EH (cell line): ENCODE measurements at places on chromosomes 2 and 18.

DNA sequence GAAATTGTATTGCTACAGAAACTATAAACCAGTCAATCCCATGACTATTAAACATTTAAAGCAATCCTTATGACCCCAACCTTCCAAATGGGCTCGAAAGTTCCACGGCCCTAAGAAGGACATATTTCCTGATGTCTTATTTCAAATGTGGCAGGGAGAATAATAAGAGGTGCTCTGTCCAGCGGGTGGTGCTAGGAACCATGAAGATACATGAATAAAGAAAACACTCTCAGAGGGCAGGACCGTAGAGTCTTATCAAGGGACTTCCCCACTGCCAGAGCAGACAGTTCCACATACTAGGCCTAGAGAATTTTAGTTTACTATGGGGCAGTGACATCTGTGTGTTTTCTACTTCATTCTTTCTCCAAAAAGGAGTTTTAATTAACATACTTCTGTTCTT lies 187.1 kb upstream of the PIK3C3 start:
- peak; percentile 40 for DNase-seq

GRCh38 chr2:152134488-152135280 lies 35.8 kb upstream of the CACNB4 start:
- DNase-seq: peak; percentile 19

DNA sequence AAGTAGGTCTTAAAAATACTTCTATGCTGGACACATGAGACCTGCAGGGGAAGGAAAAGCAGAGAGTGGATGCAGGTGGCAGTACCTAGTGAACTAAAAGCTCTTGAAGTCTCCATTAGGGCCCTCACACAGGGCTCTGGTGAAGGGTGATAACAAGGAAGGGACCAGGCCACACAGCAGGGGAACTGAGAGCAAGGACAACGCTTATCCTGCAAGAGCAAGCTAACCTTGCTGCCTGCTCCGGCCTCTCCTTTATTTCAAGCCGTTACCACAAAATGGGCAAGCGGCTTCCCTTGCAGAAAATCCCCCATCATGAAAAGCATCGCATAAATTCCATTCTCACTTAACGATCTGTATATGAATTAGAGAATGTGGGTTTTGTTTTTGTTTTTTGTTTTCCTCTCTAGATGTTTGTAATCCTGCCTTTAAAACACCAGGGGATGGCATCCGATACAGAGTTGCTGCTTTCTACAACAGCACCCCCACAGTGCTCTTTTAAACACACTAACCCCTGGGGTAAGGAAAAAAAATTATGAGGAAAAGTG lies 64.5 kb downstream of the CACNB4 start:
- no peak for DNase-seq

DNA sequence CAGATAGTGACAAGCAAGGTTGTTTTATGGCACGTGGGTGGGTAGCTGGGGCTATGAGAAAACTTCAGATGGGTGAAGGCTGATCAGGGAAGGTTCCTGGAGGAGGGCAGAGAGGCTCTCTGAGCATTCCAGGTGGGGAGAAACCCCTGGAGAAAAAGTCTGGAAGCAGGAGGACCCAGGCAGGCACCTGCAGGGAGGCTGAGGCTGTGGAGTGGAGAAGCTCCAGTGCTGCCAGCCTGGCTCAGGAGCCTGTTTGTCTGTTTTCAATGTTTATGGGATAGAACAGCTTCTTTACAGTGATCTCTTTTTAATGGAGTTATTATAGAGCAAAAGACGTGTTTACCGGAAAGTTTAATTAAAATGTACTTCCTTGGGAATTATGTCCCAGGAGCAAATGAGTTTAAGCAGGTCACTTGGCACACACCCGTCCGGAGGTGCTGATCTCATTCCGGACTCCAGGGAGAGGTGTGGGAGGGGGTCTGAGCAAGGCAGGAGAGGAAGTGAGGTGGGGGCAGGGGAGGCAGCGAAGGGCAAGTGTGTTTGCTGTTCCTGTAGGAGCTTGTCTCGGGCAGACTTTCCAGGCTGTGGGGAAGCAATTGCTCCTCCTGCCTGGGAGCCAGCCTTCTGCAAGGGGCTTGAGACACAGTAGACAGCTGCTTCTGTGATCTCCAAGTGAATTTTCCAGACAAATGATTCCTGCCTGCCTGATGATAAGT lies 239.5 kb downstream of the MYCN start:
- DNase-seq: no peak

- DNase-seq: peak; percentile 87
Observed at GRCh38 chr2:46669996-46670793, 190.8 kb downstream of the TMEM247 start.

DNA sequence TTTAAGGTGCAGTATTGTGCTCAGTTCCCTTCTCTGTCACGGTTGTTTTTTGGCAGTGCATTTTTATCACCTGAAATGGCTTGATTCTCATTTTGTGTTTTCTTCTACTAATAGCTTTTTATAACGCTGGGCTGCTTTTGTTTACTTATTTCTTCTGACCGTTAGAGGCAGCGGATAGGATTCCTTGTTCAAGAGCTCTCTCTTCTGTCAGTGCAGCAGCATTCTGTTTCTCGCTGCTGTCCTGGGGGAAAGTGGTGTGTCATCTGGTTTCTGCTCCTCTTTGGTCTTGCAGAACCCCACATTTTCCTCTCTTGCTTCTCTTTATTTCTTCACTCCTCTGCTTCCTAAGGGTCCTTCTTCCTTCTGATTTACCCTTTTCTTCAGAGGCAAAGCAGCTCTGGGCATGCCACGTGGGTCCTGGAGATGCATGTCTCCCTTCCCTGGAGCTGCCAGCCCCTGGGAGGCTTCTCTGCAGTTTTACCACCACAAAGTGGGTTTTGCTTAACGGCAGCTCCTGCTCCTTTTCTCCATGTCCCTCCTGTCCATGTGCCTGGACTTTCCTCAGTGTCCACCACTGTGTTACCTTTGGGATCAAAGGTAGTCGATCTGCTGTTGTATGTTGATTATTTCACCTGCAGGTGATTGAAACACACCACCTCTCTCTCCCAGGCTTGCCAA lies 47.3 kb upstream of the SNTG2 start:
- no peak for DNase-seq

GRCh38 chr2:1864301-1864980 lies 120.1 kb upstream of the PXDN start:
- no peak for DNase-seq

GRCh38 chr2:25177211-25177611 lies 8.8 kb upstream of the POMC start:
- no peak for DNase-seq

- DNase-seq: no peak
Observed at GRCh38 chr2:114683251-114683650, 240.8 kb downstream of the DPP10 start.

DNA sequence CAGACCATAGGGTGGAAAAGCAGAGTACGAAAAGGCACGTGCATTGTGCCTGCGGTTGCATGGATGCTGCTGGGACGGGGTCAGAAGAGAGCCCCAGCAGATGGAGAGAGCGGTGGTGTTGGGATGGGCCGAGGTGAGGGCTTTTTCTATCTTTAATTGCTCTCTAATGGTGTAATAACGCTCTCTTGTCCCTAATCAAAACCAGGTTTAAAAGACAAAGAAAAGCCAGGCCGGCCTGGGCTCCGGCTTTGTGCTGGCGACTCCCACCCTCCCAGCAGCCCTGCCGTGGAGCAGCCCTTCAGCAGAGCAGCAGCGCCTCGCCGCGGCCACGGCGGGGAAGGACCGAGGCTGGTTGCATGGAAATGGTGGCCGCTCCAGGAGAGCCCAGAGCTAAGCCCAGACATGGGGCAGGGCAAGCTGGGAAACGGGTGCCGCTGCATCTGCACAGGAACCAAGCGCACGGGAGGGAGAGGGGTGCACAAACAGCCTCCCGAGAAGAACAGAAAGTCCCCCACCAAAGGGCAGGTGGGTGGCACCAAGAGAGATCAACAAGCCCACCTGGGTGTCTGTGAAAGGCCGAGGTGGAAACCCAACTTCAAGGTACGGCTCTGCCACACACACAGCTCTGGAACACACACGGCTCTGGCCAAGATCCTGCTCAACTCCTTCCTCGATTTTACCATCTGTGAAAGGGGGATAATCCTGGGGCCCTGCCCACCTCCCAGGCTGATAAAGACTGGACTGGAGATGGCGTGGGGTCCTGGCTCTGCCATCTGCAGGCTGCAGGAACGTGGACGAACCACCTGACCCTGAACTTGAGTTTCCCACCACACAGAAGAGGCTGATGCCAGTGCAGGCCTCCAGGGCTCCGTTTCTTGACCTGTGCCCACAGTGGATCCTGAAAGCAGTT lies 15.0 kb downstream of the HS1BP3 start:
- DNase-seq: peak; percentile 79

GRCh38 chr2:7539077-7539476 lies 621.9 kb downstream of the RNF144A start:
- DNase-seq: no peak

DNA sequence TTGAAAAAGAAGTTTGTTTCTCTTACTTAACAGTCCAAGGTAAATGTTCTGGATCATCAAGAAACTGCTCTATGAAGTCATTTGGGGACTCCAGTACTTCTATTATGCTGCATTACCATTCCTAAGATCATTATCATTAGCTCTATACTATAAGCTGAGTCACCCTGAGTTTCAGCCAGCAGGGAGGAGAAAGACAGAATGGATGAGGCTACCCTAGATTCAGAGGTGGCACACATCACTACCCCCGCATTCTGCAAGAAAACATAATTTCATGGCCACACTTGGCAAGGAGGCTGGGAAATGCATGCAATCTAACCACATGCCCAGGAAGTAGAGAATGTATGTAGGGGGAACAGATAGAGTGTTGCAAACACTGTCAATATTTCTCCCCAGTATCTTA lies 16.6 kb upstream of the LNPK start:
- peak; percentile 17 for DNase-seq

GRCh38 chr2:129913695-129914495 lies 65.6 kb upstream of the RAB6C start:
- DNase-seq: no peak

GRCh38 chr2:128309280-128310093 lies 9.2 kb downstream of the HS6ST1 start:
- no peak for DNase-seq

- DNase-seq: peak; percentile 4
Observed at GRCh38 chr2:142286618-142287017, 155.8 kb upstream of the LRP1B start.

GRCh38 chr2:108630567-108631405 lies 88.5 kb upstream of the RANBP2 start:
- peak; percentile 69 for DNase-seq

DNA sequence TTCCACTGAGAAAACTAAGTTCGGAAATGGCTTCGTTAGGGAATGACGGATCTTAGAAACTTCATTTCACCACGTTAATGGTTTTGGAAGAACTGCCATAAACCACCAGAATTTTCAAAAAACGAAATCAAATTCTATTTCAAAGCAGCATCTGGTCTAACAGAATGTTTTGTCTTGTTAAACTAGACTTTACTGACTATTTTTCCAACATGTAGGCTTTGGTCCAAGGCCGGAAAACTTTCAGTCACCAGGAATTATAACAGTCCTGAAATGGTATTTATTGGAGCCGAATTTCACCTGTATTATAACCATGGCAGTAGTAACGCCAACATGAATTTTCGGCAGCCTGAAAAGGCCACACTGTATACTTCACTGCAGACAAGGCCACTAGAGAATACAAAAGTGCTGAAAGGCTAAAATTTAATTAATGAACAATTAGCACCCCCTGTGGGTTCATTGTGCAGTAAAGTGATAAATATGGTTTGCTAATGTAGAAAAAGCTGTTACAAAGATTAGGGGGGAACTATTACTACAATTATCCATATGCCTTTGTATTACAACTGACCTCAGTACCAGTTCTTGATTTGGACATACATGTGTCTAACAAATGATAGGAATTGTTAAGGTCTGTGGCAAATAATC lies 116.4 kb downstream of the ZNF521 start:
- DNase-seq: no peak

- no peak for DNase-seq
Observed at GRCh38 chr18:78140294-78140693, 839.3 kb upstream of the SALL3 start.

DNA sequence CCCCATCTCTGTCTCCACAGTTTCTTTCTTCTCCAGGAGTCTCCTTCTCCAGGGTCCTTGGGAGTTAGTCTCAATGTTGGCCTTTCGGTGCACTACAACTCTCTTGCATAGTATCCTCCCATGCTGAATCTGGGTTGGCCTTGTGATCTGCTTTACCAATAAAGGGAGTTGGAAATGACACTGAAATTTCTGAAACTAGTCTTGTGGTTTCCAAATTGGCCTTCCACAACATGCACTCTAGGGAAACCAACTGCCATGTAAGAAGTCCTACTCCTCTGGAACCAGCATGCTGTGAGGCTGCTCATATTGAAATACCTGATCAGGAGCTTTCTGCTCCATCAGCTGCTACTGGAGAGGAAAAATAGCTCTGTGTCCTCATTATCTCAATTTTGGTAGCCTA lies 9.9 kb upstream of the ABHD3 start:
- DNase-seq: no peak

DNA sequence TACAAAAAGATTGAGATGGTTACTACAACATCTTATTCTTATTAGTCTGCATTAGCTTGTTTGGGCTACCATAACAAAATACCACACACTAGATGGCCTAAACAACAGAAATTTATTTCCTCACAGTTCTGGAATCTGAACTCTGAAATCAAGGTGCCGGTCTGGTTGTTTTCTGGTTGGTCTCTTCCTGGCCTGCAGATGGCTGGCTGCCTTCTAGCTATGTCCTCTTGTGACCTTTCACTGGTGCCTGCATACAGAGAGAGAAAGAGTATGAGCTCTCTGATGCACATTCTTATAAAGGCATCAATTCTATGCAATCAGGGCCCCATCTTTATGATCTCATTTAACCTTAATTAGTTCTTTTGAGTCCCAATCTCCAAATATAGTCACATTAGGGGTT lies 696.5 kb downstream of the TDRD15 start:
- peak; percentile 62 for DNase-seq

GRCh38 chr2:152861349-152861942 lies 143.0 kb downstream of the ARL6IP6 start:
- peak; percentile 41 for DNase-seq

- no peak for DNase-seq
Observed at GRCh38 chr2:187422282-187422681, 25.8 kb downstream of the CALCRL start.

- no peak for DNase-seq
Observed at GRCh38 chr18:9854801-9855676, 30.7 kb upstream of the TXNDC2 start.

DNA sequence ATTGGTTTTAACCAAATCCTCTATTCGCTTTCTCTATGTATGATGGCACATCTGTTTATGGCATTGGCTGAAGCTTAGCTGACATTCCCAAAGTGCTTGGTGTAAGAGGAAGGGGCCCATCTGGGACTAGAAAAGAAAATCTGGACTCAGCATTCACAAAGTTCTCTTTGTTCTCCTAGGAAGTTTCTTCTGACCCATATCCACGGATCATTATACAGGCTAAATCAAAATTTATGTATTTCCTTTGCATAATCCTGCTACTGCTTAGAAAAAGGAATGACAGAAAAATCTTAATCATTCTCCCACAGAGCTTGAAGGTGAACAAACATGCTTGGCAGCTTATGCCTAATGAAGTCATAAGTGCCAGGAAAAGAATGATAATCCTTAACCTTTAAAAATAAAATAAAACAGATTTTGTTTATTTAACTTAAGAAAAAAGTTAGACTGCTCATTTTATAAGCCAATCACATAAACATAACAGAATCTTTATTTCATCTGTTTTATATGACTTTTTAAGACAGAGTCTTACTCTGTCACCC lies 88.4 kb downstream of the NYAP2 start:
- DNase-seq: no peak
